ENCODE measurements at places on chromosomes 16 and 17.

GRCh38 chr17:7897773-7898172 is 9.2 kb downstream of the CHD3 start:
- H3K27me3 ChIP-seq = no peaks in the 10 kb centered on the region
- no peak overlapping the region for H3K27ac ChIP-seq
- peaks cover 24% of the 10 kb centered on the region for H3K36me3 ChIP-seq
- H3K4me1 ChIP-seq = no peaks in the 10 kb centered on the region
- DNase-seq = no peak

DNA sequence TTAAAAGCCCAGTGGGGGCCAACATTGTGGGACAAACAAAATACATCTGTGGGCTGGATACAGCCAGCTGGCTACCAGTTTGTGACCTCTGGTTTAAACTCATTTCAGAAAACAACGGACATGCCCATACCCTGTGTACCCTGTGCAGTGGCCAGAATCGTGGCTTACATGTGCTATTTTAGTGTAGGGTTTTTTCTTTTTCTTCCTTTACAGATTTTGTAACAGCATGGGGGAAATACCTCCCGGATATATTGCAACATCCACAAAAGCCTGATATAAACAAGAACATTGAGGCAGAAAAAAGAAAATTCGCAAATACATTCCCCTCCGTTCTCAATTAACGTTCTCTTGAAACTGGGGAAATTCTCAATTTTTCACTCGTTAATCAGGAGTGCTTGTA is 7.3 kb downstream of the HS3ST4 start:
- no peaks in the 10 kb centered on the region for H3K4me1 ChIP-seq
- no peak overlapping the region for H3K27ac ChIP-seq
- H3K4me3 ChIP-seq = no peak overlapping the region
- H3K27me3 ChIP-seq = peaks cover 56% of the 10 kb centered on the region
- no peaks in the 10 kb centered on the region for H3K36me3 ChIP-seq

DNA sequence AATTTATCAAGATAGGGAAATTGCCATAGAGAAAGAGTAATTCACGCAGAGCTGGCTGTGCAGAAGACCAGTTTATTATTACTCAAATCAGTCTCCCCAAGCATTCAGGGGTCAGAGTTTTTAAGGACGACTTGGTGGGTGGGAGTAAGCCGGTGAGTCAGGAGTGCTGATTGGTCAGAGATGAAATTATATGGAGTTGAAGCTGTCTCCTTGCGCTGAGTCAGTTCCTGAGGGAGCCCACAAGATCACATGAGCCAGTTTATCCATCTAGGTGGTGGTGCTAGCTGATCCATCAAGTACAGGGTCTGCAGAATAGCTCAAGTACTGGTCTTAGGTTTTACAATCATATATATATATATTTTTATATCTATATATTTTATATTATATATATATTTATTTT is 6.0 kb upstream of the AQP8 start:
- no peak overlapping the region for H3K4me3 ChIP-seq
- H3K27me3 ChIP-seq = no peaks in the 10 kb centered on the region
- H3K36me3 ChIP-seq = no peaks in the 10 kb centered on the region
- H3K27ac ChIP-seq = no peak overlapping the region
- no peaks in the 10 kb centered on the region for H3K4me1 ChIP-seq

DNA sequence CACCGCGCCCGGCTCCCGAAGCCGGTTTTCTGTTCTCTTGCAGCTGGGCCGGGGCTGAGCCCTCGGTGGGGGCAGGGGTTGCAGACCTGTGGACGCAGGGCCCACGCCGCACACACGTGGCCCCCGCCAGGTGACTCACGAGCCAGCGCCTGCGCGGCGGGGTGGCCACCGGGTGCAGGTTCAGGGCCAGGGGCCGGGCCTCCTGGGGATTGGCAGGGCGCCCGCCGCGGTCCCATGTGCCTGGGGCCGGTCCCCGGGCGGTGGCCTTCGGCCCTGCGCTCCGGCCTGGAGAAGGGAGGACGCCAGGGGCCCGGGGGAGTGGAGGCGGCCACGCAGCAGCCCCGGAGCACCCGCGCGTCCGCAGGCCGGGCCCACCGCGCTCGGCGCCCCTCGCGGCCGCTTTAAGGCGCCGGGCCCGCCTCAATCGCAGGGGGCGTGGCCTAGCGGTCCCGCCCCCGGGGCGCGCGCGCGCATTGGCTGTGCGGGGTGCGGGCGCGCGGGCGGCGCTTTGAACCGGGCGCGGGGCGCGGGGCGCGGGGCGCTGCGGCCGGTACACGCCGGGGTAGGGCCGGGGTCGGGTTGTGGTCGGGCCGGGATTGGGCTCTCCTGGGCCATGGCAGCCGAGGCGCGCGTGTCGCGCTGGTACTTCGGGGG is at the start of gene SLC25A10:
Gene SLC25A10 (plus strand): TSS at position 471 of the 654 bp plus-strand sequence. CDS start 143 bp downstream, at position 614.
- H3K27me3 ChIP-seq = no peaks in the 10 kb centered on the region
- H3K27ac ChIP-seq = no peak within 1 kb of the TSS
- peaks cover 17% of the 10 kb centered on the region for H3K4me1 ChIP-seq
- H3K4me3 ChIP-seq = peak within 1 kb of the TSS; percentile 88
- DNase-seq = peak; percentile 73

GRCh38 chr17:3888343-3889171 is 4.3 kb downstream of the CAMKK1 start:
- no peak for DNase-seq
- no peaks in the 10 kb centered on the region for H3K27me3 ChIP-seq
- H3K36me3 ChIP-seq = no peaks in the 10 kb centered on the region
- H3K4me3 ChIP-seq = no peak overlapping the region
- H3K27ac ChIP-seq = peak overlapping the region; percentile 72

- peaks cover 7% of the 10 kb centered on the region for H3K36me3 ChIP-seq
- no peak overlapping the region for H3K4me3 ChIP-seq
- H3K4me1 ChIP-seq = peaks cover 3% of the 10 kb centered on the region
- H3K27me3 ChIP-seq = no peaks in the 10 kb centered on the region
- DNase-seq = no peak
- peak overlapping the region; percentile 59 for H3K27ac ChIP-seq
These were observed 28.6 kb downstream of the COG7 start for GRCh38 chr16:23424292-23424958.

DNA sequence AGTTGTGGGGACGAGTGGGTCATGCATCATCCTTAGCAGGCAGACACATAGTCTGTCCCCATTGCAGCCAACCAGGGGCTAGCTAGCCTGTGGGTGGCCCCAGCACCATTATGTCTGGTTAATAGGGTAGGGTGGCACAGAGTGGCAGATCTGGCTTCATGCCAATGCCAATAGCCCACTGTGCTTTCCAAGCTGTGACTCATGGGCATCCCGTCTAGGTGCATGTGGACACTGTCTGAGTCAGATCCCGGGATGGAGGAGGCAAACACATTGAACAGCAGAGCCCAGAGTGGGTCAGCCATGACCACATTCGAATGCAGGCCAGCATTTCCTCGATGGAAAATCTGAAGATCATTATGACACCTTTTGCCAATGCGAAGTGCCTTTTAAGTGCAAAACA is 2.5 kb downstream of the HS3ST2 start:
- no peak overlapping the region for H3K27ac ChIP-seq
- H3K4me1 ChIP-seq = peaks cover 8% of the 10 kb centered on the region
- H3K4me3 ChIP-seq = no peak overlapping the region
- DNase-seq = no peak

DNA sequence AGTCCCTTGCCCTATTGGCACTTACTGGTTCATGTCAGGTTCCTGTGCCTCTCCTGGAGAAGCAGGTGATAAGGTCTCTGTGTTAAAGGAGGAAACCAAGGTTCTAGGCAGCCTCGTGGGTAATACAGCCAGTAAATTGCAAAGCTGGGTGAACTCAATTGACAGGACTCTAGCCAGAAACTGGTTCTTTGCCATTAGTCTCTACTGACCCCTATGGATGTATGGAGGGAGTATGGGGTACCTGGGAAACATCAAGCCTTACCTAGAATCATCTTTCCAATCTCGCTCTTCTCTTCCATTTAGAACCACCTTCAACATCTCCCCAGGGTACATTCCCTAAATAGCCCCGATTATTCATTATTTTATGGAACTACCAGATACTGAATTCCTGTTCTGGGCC is 169.3 kb downstream of the CDH13 start:
- H3K4me1 ChIP-seq = no peaks in the 10 kb centered on the region
- no peak for DNase-seq
- H3K4me3 ChIP-seq = no peak overlapping the region
- H3K27me3 ChIP-seq = peaks cover 16% of the 10 kb centered on the region
- H3K27ac ChIP-seq = no peak overlapping the region

DNA sequence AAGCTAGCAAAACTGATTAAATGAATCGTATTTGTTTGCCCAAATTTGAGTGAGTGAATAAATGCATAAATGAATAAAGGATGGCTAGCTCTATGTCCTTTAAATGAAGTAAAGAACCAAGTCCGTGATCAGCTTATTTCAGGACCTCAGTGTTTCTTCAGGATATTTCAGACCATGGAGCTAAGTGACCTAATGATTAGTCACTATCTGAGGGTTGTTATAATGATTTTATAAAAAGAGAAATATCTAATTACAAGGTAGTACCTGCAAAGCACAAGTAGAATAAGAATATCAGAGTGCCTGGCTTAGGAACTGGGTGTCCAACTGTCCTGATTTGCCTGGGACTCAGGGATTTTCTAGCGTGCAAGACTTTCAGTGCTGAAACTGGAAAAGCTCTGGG is 12.5 kb downstream of the KCNJ2 start:
- H3K27me3 ChIP-seq = no peaks in the 10 kb centered on the region
- H3K4me3 ChIP-seq = no peak overlapping the region
- H3K27ac ChIP-seq = no peak overlapping the region
- no peaks in the 10 kb centered on the region for H3K4me1 ChIP-seq
- H3K36me3 ChIP-seq = no peaks in the 10 kb centered on the region

DNA sequence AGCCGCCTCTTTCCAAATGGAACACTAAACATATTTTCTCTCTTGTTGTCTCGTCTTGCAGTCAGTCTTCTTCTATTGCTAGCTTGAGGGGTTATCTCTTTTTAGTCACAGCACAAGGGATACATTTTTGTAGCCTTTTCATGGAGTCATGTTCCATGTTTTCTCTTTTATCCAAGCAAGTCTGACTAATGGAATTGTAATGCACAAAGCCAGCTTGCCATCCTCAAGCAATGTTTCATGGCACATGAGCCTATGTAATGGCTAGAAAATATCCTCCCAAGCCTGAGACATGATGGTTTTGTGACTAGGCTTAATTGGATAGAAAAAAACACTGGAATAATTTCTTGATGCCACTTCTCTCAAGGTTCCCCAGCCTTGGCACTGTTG is 414.6 kb upstream of the GOT2 start:
- H3K27me3 ChIP-seq = no peaks in the 10 kb centered on the region
- H3K4me1 ChIP-seq = no peaks in the 10 kb centered on the region
- no peak overlapping the region for H3K27ac ChIP-seq
- no peak overlapping the region for H3K4me3 ChIP-seq
- H3K36me3 ChIP-seq = no peaks in the 10 kb centered on the region
